ENCODE measurements at places on chromosomes 2 and 18. TPM values are rescaled to one million over a fixed set of nuclear protein-coding genes. Genes with fewer than 3 reads are reported as not detected.

The OTOF gene
- total RNA-seq = not detected

The HTR2B gene
- 0.42 TPM for total RNA-seq

The IMPA2 gene
- total RNA-seq = 62.4 TPM

The SKOR2 gene
- total RNA-seq = not detected

The FRZB gene
- 7.4 TPM for total RNA-seq

The CAPN14 gene
- total RNA-seq = not detected

The ATP6V1C2 gene
- total RNA-seq = 0.21 TPM

The LTBP1 gene
- 70.4 TPM for total RNA-seq

The FASTKD2 gene
- total RNA-seq = 36.5 TPM

The CFAP221 gene
- total RNA-seq = 0.42 TPM

DNA sequence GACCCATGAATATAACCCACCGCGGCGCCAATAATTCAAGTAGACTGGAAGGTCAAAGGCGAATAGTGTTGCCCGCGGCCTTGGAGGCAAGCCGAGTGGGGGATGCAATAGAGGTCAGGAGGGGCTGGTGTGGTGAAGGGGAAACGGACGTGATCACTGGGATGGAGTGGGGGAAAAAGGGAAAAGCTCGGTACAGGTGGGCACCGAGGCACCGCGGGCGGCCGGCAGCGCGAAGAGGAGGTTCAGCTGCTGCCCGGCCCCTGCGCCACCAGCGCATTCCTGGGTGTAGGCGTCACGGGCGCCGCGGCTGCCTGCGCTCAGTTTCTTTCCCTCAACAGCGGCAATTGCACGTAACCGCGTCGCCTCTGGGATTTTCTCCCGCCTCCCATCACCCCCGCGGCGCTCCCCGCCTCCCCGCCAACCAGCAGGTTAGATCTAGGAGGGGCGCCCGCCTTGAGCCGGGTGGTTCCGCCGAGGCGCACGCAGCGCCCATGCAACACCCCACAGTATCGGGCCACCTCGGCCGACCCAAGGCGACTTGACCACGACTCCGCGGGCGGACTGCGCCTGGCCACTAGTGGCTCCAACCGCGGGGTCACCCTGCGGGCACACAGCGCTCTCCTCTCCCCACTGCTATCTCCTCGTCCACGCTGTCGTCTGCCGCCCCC lies 1.5 kb downstream of the RND3 start:
- H3K36me3 ChIP-seq = no peaks in the 10 kb centered on the region
- peaks cover 31% of the 10 kb centered on the region for H3K4me1 ChIP-seq
- H3K4me3 ChIP-seq = peak overlapping the region; percentile 83
- DNase-seq = peak; percentile 50

- no peak for DNase-seq
- H3K27me3 ChIP-seq = no peaks in the 10 kb centered on the region
- no peak overlapping the region for H3K4me3 ChIP-seq
- H3K36me3 ChIP-seq = no peaks in the 10 kb centered on the region
- H3K27ac ChIP-seq = no peak overlapping the region
Measured at GRCh38 chr2:79994161-79994560, 310.4 kb downstream of the LRRTM1 start.

- H3K27ac ChIP-seq = no peak overlapping the region
- H3K4me1 ChIP-seq = peaks cover 24% of the 10 kb centered on the region
- H3K4me3 ChIP-seq = no peak overlapping the region
- no peaks in the 10 kb centered on the region for H3K27me3 ChIP-seq
Measured at GRCh38 chr2:218736531-218736930, 25.9 kb downstream of the TTLL4 start.

- no peaks in the 10 kb centered on the region for H3K36me3 ChIP-seq
- no peak overlapping the region for H3K4me3 ChIP-seq
- peaks cover 7% of the 10 kb centered on the region for H3K4me1 ChIP-seq
- H3K27me3 ChIP-seq = no peaks in the 10 kb centered on the region
Measured at GRCh38 chr2:238505892-238506280, 79.2 kb downstream of the ASB1 start.

DNA sequence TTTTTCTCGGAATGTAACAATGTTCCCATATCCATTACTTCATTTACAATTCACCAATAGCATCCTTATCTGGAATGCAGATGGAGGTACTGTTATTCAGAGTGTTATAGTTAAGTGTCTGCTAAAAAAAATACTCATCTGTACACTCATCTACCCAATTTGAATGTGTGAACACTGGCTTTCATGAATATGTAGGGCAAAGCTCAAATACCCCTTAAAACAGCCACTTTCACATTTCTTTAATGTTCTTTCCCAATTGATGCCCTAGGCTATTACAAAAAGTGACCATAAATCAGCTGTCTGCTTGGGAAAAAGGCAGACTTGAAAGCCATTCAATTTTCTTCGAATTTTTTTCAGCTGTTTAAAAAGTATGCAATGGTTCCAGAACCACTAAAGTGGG lies 796.3 kb upstream of the FSHR start:
- H3K27ac ChIP-seq = no peak overlapping the region
- no peaks in the 10 kb centered on the region for H3K27me3 ChIP-seq
- H3K4me3 ChIP-seq = no peak overlapping the region
- no peaks in the 10 kb centered on the region for H3K36me3 ChIP-seq
- no peak for DNase-seq

DNA sequence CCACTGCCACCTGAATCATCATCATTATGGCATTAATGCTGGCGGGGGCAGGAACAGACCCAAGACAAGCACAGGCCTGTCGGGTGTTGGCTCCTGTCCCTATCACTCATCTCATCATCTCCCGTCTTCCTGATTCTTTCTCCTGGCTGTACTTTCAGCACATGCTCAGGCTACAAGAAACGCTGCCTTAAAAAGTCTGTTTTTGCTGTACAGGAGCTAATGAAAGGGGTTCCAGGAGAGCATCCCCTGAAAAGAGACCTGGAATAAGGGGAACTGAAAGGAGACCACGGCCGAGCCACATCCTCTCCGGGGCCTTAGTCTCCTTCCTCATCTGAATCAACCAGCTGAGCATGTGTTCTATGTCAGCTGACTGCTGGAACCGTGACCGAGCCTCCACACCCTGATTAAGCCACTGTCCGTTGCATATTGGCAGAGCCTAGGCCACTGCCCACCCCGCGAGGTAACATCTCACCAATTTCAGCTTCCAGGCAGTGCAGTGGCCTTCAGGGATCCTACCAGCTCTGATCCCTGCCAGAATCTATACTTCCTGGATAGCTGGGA lies 62.6 kb downstream of the DNMT3A start:
- H3K4me3 ChIP-seq = no peak overlapping the region
- H3K27me3 ChIP-seq = no peaks in the 10 kb centered on the region
- H3K36me3 ChIP-seq = no peaks in the 10 kb centered on the region
- DNase-seq = peak; percentile 61

DNA sequence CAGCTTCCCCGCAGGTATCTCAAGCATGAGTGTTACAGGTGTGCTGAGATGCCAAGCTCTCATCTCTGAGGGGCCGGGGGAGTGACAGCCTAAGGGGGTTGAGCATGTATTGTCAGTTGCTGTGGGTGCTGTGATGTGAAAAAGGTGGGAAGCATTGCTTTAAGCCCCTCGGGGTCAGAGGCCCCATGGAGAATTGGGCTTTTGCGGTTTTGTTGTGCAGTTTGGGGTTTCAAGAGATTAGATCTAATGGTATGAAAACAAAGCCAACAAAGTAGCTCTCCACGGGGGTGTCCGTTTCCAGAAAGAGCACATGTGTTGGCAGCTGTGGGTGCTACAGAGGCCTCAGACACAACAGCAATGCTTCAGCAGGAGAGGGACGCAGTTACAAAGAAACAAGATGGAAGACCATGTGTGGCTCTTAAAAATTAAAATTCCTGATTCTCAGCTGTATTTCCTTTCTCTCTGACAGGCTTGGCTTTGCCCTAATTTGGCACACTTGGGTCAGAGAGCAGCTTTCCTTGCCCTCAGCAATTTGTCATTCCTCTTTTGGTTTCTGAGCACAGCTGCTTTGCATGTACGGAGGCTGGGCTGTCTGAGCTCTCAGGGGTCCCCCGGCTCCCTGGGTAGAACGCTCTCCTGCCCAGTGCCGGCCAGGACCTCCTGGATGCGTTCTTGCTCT lies 69.9 kb downstream of the TMEM247 start:
- H3K4me1 ChIP-seq = peaks cover 35% of the 10 kb centered on the region
- DNase-seq = no peak
- H3K27ac ChIP-seq = peak overlapping the region; percentile 70
- no peak overlapping the region for H3K4me3 ChIP-seq

GRCh38 chr2:229943770-229944449 lies 21.6 kb downstream of the FBXO36 start:
- no peaks in the 10 kb centered on the region for H3K27me3 ChIP-seq
- no peak overlapping the region for H3K27ac ChIP-seq
- no peak overlapping the region for H3K4me3 ChIP-seq
- no peak for DNase-seq
- no peaks in the 10 kb centered on the region for H3K4me1 ChIP-seq

GRCh38 chr2:117536139-117536538 lies 278.4 kb upstream of the DDX18 start:
- no peak overlapping the region for H3K4me3 ChIP-seq
- no peaks in the 10 kb centered on the region for H3K27me3 ChIP-seq
- H3K4me1 ChIP-seq = no peaks in the 10 kb centered on the region
- no peaks in the 10 kb centered on the region for H3K36me3 ChIP-seq

DNA sequence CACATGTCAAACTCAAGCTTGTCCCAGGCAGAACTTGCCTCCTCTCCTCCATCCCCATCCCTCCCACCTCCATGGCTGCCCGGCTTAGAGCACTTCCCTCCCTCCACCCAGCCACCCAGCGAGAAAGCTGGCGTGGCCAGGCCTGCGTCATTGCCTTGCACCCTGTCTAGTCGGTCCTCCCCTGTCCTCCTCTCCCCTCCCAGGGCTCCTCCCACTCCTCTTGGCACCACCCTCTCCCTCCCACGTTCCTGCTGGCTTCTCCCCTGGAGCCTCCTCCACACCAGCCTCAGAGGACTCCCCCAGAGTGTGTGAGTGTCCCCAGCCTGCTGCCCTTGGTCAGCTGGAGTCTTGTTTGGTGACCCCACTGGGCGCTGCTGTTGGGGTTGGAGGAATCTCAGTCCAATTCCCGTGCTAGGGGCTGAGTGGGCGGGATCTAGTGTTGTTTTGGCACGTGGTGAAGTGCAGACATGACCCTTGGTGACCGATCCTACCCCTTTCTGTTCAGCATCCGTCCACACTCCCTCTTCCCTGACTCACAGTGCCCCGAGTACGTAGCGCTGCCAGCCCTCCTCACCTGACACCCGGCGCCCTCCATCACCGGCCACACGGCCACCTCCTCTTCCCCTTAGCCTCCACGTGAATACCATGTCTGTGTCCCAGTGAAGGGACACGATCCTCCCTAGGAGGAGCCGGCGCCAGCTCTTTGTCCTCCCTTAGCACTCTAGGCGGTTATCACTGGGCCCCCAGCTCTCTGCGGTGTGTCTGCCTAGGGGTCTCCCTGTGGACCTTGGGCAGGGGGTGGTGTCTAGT lies 41.4 kb downstream of the ATP6V1C2 start:
- no peaks in the 10 kb centered on the region for H3K36me3 ChIP-seq
- H3K4me1 ChIP-seq = peaks cover 6% of the 10 kb centered on the region
- H3K27ac ChIP-seq = no peak overlapping the region
- no peak overlapping the region for H3K4me3 ChIP-seq

DNA sequence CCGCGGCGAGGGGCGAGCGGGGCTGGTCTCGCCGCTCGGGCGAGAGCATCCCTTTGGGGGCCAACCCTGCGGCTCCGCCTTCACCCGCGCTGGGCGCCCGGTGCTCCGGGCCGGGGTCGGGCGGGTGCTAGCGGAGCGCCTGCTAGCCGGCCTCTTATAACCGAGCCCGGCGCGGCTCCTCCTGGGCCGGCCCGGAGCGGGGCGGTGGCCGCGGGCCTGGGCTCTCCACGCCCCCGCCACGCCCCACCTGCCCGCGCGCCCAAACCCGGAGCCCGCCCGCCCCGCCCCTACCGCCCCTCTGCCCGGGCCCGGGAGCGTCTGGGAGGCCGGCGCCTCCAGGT lies at the start of gene FOXI3:
Gene FOXI3 (minus strand): TSS at position 129 of the 341 bp plus-strand sequence. CDS start 158 bp downstream, outside the sequence.
- no peaks in the 10 kb centered on the region for H3K36me3 ChIP-seq
- H3K27me3 ChIP-seq = peaks cover 4% of the 10 kb centered on the region
- H3K4me3 ChIP-seq = no peak within 1 kb of the TSS
- DNase-seq = no peak
